ENCODE measurements at places on chromosomes 11 and 22.
A peak's percentile ranks its signal among the peaks of the same experiment; 100 is the strongest.

DNA sequence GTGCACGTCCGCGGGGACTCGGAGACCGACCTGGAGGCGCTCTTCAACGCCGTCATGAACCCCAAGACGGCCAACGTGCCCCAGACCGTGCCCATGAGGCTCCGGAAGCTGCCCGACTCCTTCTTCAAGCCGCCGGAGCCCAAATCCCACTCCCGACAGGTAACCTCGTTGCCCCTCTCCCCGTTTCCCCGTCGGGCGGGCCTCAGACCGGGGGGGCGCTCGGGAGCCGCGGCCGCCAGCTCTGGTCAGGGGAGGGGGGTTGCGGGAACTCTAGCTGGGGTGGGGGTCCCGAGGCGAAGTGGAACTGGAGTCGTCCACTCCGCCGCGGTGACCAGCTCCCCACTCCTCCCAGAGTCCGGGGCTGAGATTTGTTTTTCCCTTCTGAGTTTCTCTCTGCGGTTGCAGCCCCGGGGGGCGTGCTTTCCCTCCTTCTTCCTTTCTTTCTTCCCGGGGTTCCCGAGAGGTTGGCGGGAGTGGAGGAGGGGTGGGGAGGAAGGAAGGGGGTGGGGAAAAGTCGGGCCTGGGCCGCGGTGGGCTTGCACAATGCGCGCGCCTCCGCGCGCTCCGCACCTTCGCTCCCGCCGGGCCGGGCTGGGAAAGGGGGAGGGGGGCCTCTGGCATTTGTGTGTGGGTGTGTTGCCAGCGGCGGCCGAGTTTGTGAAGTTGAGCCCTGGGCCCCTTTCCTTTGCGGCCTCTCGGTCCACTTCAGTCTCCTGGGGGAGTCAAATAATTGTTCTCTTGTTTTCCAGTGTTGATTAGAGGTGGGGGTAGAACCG, 952 bp downstream of the YAP1 start:
- peak; percentile 72 for DNase-seq

DNA sequence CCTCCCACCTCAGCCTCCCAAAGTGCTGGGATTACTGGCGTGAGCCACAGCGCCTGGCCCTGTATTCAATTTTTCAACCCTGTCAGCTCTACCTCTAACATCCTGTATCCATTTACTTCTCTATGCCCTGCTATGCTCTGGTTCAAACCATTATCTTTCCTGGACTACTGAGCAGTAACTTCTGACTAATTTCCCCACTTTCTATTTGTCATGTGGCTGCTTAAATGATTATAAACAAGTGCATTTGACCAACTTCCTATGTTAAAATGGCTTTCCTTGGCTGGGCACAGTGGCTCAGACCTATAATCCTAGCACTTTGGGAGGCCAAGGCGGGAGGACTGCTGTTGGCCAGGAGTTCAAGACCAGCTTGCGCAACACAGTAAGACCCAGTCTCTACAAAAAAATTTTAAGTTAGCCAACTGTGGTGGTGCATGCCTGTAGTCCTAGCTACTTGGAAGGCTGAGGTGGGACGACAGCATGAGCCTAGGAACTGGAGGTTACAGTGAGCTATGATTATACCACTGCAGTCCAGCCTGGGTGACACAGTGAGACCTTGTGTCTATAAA, 2.1 kb downstream of the MED19 start:
- no peak for DNase-seq

DNA sequence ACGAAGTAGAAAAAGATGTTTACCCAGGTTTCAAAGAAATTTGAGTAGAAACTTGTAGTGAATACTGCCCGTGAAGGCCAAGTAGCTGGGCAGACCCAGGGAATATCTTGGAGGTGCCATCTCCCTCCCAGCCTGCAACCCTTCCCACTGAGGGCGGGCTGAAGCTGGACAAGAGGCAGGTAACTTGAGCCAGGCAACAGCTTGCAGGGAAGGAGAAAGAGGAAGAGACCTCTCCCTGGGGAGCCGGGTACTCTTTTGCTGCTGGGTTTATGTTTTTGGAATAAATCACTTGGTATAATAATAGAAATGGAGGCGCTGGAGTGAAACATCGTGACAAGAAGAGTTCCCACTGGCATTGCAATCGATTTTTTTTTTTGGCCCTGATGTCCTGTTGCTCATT, 49.4 kb upstream of the JAM3 start:
- no peak for DNase-seq

GRCh38 chr11:131185915-131186314, 184.5 kb upstream of the NTM start:
- no peak for DNase-seq

GRCh38 chr11:130426837-130427341, 1.5 kb downstream of the ADAMTS8 start:
- DNase-seq = no peak

- no peak for DNase-seq
Observed at GRCh38 chr11:116164843-116165242, 607.9 kb downstream of the BUD13 start.

DNA sequence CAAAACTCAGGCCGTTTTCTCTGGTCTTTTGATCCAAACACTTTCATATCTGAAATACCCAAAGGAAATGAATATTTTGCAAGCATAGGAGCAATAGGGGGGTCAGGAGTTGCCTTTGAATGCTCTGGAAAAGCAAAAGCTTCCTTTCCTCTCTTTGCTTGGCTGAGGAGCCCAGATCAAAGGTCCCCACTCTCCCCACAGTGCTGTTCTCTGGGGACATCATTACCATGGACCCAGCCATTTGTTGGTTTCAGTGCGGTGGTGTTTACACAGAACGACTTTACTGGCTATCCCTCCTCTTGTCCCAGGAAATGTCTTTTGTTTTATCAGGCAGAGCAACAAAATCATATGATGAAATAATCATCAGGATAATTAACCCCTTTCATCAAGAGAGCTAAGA, 1089.1 kb downstream of the TBC1D22A start:
- DNase-seq = no peak

- DNase-seq = peak; percentile 85
Observed at GRCh38 chr11:11931461-11932055, 76.9 kb downstream of the DKK3 start.

- no peak for DNase-seq
Observed at GRCh38 chr11:68370211-68371111, 58.1 kb downstream of the LRP5 start.

DNA sequence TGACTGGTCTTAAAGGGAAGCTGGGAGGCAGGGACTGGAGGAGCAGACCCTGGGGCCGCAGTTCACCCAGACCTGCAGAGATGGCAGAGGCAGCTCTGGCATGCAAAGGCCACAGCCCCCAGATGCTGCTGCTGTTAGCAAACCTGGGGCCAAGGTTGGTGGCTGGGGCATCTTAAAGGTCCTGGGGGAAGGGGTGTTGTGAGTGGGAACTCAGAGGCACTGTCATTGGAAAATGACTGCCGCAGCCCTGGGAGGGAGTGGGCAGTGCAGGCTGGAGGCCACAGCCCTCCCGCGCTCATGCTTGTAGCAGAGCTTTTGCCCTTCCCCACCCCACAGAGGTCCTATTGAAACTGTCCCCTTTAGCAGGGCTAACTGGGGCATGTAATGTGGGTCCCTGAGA, 111.8 kb downstream of the CTTN start:
- DNase-seq = no peak

- DNase-seq = no peak
Observed at GRCh38 chr11:11735586-11735985, 106.2 kb upstream of the USP47 start.

All from dermis blood vessel endothelial cell (primary cell).